ENCODE measurements at places on chromosomes 11 and 22.

DNA sequence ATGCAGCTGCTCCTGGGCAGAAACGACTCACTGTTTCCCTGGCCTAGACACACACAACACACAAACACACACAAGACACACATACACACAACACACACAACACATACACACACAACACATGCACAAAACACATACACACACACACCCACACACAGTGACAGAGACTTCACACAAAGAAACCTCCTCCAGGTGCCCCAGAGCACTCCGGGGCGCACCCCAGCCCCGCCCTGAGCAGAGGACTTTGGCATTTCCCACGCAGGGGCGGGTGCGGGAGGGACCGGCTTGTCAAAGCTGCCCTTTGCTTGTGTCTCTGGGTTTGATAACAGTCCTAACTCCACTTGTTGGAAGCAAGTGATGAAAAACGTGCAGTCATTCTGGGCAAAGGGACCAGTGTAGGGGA, 6.5 kb downstream of the APOBEC3A start:
- DNase-seq, result no peak

DNA sequence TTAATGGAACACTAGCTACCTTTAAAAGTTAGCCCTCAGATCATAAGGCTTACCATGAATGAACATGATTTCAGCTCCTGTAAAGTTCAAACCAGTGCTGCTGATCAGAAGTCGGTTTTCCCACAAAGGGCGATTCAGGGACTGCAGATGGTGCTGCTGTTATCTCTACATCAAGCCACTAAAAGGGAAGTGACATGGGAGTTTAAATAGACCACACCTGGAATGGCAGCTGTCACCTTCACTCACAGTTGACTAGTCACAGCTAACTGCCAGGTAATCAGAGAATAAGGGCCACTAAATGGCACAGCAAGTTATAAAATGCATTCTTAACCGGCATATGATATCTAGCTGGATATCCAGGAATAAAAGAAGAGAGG, 581.1 kb upstream of the ARHGAP42 start:
- DNase-seq, result peak; percentile 75

GRCh38 chr11:109745996-109746625, 324.1 kb downstream of the C11orf87 start:
- no peak for DNase-seq

GRCh38 chr11:87366346-87366745, 328.6 kb downstream of the TMEM135 start:
- no peak for DNase-seq

- no peak for DNase-seq
Observed at GRCh38 chr11:85348945-85349344, 278.2 kb downstream of the DLG2 start.

DNA sequence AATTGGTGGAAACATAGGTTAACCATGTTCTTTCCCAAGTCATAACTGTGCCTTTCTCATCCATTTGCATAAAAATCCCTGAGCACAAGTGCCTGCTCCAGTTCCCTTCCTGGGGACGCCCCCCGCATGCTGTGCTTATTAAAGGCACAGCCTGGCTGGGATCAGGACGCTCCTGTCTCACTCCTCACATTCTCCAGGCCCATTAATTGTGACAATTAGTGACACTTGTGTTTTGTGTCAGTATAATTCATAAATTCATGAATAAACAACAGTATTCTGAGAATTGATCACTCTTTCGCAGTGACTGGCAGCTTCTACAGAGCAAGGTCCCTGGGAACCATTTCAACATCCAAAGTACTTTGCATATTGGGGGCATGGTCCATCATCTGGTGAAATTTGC, 1354.4 kb downstream of the TBC1D22A start:
- no peak for DNase-seq

DNA sequence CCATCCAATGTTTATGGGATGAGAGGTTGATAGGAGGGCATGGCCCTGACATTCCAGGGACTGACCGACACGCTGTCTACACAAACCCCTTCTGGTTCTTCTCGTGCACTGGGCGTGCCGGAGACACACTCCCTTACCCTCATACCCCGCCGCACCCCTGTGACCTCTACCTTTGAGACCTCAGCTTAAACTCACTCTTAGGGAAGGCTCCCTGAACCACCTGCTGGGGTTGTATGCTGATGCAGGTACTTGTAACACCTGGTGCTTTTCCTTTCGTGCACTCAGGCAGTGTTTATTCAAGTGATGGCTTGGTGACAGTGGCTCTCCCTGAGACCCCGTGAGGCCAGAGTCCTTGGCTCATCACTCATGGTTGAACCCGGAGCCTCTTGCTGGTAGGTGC, 12.0 kb downstream of the PPARA start:
- no peak for DNase-seq

DNA sequence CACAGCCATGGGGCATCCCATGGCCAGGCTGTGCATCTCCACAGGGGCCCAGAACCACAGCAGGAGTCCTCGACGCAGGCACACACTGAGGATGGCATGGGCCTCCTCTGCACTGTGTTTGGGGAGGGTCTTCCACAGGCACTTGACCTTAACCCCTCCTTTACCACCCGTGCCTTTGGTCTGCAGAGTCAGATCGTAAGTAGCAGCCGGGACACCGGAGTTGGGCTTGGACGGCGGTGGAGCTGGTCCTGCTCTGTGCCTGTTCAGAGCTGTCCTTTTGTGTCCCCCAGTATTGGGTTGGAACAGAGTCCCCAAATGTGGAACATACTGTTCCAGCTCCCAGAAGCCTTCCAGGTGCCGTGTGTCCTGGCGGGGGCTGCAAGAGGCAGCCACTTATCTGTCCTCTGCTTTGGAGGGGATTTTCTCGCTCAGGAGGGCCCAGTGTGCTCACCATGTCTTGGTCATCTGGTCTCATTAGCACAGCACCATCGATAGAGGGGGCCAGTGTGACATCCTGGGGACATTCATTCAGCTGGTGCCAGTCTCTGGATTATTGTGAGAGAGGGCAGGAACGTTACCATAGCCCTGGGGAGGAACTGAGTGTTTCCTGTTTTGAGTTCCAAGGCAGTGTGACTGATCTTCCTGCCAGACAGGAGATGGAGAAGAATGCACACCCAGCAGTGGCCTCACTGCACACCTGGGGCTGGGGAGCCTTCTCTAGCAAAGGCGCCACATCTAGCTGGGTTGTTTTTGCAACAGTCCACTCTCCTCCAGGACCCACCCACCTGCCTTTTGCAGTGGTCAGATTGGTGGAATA, 12.4 kb downstream of the CRELD2 start:
- no peak for DNase-seq

- no peak for DNase-seq
Observed at GRCh38 chr11:110679323-110679975, 32.8 kb downstream of the ARHGAP20 start.

DNA sequence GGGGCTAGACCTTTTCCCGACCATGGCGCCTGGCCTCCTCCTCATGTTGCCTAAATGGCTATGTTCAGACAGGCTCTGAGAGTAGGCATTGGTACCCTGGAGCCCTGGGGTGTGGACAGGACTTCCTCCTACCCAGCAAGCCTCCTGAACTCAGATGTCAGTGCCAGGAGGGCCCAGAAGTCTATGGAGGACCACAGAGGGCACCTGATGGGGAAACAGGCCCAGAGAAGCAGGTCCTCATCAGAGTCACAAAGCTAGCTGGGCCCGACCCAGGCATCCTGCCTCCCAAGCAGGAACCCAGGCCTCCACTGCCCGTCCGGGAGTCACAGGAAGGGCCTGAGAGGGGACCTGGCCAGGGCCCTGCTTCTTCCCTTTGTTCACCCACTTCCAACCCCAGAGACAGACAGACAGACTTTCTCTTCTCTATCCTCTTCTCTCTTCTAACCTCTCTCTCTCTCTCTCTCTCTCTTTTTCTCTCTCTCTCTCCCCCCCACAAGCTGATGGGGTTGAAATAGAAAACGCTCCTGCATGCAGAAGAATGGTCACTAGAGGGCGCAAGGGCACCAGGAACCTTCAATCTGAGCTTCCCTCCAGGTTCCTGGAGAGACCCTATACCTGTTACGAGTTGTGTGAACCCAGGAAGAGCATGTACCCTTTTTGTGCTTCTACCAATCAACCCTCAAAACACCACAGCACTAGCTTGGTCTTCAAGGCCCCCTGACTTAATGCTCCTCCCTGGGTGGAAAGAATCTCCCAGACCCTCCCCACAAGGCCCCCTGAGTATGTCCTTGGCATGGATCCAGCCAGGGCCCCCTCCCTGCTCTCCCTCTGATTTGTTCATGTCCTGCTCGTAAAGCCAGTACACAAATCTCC, 27.1 kb downstream of the ARAP1 start:
- peak; percentile 86 for DNase-seq

DNA sequence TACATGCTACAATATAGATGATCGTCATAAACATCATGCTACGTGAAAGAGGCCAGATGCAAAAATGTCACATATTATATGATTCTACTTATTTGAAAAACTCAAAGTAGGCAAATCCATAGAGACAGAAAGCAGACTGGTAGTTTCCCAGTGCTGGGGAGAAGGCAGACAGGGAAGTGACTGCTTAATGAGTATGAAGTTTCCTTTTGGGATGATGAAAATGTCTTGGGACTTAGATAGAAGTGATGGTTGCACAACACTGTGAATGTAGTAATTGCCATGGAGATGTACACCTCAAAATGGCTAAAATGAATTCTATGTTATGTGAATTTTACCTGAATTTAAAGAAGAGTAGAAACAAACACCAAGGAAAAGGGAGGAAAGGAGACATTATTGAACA, 45.2 kb upstream of the EHF start:
- no peak for DNase-seq

- DNase-seq, result no peak
Observed at GRCh38 chr22:43850529-43850928, 11.8 kb downstream of the SULT4A1 start.

Data from Jurkat, Clone E6-1 (cell line).